ENCODE measurements at places on chromosomes 1 and 21. TPM values are rescaled to one million over a fixed set of nuclear protein-coding genes. Genes with fewer than 3 reads are reported as not detected.

The HPDL gene
- not detected for polyA plus RNA-seq

The DIO1 gene
- 0.73 TPM for polyA plus RNA-seq

The JAM2 gene
- polyA plus RNA-seq, result not detected

The OR2T33 gene
- polyA plus RNA-seq, result not detected

The C1orf174 gene
- 21.3 TPM for polyA plus RNA-seq

The FAM167B gene
- polyA plus RNA-seq, result not detected

The KCNJ9 gene
- not detected for polyA plus RNA-seq

The CD1D gene
- 121 TPM for polyA plus RNA-seq

The PEF1 gene
- 70.7 TPM for polyA plus RNA-seq

The LYPD8 gene
- not detected for polyA plus RNA-seq

The TSPEAR gene
- not detected for polyA plus RNA-seq

The RAP1GAP gene
- not detected for polyA plus RNA-seq

The ARL8A gene
- polyA plus RNA-seq, result 116 TPM

The FCRL1 gene
- polyA plus RNA-seq, result 0.16 TPM

The RHD gene
- 0.53 TPM for polyA plus RNA-seq

The CCDC190 gene
- polyA plus RNA-seq, result not detected

The HCN3 gene
- 0.15 TPM for polyA plus RNA-seq

The LCE1D gene
- not detected for polyA plus RNA-seq

The OLIG2 gene
- not detected for polyA plus RNA-seq

The VPS45 gene
- 36.8 TPM for polyA plus RNA-seq

The SYT6 gene
- not detected for polyA plus RNA-seq

The USP1 gene
- 24.0 TPM for polyA plus RNA-seq

The RPTN gene
- not detected for polyA plus RNA-seq

The KCNQ4 gene
- 0.15 TPM for polyA plus RNA-seq

The CSMD2 gene
- polyA plus RNA-seq, result not detected

The RGS8 gene
- not detected for polyA plus RNA-seq

The CD48 gene
- 688 TPM for polyA plus RNA-seq

The SYPL2 gene
- not detected for polyA plus RNA-seq

The OPTC gene
- polyA plus RNA-seq, result not detected

The SLC25A34 gene
- 1.8 TPM for polyA plus RNA-seq

The CACNA1S gene
- polyA plus RNA-seq, result not detected

The EPHB2 gene
- polyA plus RNA-seq, result 3.4 TPM

The CSF3R gene
- polyA plus RNA-seq, result 1,044 TPM

The TRIM17 gene
- not detected for polyA plus RNA-seq

The LIPI gene
- polyA plus RNA-seq, result not detected

The TENT5C gene
- polyA plus RNA-seq, result 0.17 TPM

The ZFP69B gene
- 0.20 TPM for polyA plus RNA-seq
